ENCODE measurements at places on chromosomes 3 and 15. TPM values are rescaled to one million over a fixed set of nuclear protein-coding genes. Genes with fewer than 3 reads are reported as not detected.

BCL6 gene
- 21.3 TPM for total RNA-seq

PLA2G4B gene
- total RNA-seq: 13.1 TPM

ANKRD63 gene
- total RNA-seq: not detected

WDR72 gene
- 26.6 TPM for total RNA-seq

RHCG gene
- not detected for total RNA-seq

CIDEC gene
- total RNA-seq: not detected

ZNF654 gene
- 8.0 TPM for total RNA-seq

MUSTN1 gene
- not detected for total RNA-seq

PTX3 gene
- total RNA-seq: 0.40 TPM

All from progenitor cell of endocrine pancreas (in vitro differentiated cells).